ENCODE measurements at places on chromosomes 3 and 15.

GRCh38 chr15:40069178-40070165 lies 30.5 kb upstream of the SRP14 start:
- DNase-seq: no peak

- DNase-seq: no peak
These were observed 7.3 kb downstream of the ESYT3 start for GRCh38 chr3:138441742-138442141.

DNA sequence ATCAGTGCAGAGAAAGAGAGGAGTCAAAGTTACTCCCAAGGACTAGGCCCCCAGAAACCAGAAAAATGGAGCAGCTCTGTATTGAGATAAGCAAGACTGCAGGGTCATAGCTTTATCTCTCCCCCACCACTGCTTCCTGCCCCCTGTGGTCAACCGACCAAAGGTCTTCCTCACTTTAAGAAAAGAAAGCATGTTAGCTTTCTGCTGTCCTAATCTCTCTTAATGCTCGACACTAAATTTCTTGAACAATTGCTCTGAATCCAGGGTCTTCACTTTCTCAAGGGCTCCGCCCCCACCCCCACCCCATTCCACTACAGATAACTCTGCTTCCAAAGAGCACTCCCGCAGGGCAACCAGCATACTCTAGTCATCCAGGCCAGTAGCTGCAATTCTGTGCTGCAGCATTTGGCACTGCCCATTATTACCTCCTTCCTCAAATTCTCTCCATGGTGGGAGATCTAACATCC lies 31.9 kb downstream of the TNIK start:
- no peak for DNase-seq

DNA sequence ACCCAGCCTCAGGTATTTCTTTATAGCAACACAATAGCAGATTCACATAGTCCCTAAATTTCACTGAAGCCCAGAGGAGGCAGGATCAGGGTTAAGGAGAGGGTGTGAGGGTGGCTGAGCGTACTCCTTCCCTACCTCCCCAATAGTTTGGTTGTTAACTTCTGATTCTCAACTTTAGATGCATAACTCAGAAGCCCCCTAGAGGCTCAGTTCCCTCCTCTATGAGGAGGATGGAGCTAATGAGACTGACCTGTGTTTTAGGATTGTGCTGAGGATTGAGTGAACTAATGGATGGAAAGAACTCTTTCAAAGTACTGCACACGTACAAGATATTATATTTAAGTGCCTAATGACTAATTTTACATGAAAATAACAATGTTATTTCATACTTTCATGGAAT lies 249.3 kb upstream of the SOX14 start:
- DNase-seq: no peak

GRCh38 chr15:92332125-92332899 lies 61.4 kb upstream of the ST8SIA2 start:
- DNase-seq: no peak

GRCh38 chr15:70514251-70514650 lies 249.1 kb downstream of the UACA start:
- no peak for DNase-seq

DNA sequence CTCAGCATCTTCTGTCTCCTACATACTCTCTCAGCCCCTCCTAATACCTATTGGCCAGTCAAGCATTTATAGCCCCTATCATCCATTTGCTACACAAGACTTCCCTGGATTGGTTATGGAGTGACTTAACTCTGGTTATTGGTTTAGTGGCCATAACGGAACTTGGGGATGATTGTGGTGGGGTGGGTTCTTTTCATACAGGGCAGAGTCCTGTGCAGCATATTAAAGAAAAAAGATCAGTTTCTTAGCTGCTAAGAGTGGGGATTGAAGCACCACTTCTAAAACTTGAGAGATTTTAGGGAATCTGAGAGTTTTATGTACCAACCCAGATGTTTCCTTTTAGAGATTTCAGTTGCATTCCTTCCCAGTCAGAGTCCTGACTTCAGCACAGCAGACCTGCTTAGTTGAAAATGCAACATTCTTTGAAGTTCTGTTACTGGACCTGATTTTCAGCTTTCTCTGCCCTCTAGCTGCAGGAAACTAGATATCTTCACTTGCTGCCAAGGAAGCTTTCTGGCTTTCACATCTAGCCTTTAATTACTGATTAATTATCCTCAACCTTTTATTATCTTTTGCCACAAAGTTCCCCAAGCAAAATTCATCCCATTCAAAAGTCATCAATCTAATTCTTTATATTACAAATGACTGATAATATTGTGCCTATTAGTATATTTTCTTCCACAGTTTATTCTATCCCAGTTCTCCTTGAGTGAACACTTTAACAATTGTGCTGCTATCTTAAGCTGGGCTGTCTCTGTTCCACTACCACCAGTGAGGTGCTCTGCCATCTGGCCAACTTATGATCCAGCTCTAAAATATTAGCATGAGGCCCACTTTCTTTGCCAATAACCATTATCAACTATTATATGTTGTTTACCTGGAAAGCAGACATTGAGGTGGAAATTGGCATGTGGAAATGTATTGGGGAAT lies 906.0 kb upstream of the ALCAM start:
- no peak for DNase-seq

DNA sequence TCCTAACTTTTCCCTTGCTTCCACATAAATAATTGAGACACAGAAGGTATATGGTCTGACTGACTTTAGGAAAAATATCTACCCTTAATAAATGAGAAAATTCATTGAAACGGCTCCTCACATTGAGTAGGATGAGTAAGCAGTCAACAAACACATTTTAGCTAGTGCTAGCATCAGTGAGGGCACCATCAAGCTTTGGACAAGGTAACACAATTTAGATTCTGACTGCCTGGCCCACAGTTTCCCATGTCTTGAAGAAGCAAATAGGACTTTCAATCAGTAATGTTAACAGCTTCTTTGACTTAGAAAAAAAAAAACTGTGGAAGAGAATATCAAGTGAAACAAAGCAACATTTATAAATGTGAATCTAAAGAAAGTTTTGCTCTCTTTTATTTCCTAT lies 70.1 kb upstream of the MBNL1 start:
- DNase-seq: no peak

DNA sequence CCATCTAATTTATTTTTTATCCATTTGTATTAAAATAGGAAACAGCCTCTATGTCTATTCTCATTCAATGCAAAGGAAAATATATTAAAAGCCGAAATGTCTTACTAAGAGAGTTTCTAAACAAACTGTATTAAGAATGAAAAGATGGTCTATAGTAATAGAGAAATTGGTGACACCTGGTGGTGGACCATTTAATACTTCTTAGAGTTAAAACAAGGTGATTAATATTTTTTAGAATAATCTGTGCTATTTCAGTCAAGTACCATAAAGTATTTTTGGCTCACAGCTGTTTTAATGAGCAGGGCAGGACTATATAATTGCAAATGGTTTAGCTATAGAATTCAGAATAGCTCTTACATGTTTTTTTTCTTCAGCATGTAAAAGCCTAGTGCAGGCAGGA lies 55.7 kb downstream of the SYNPR start:
- DNase-seq: no peak

- no peak for DNase-seq
These were observed 35.1 kb upstream of the NANOGP8 start for GRCh38 chr15:35120173-35120572.

- DNase-seq: no peak
These were observed 192.4 kb upstream of the IL12A start for GRCh38 chr3:159796226-159796625.

- no peak for DNase-seq
These were observed 195.9 kb downstream of the TP63 start for GRCh38 chr3:189827108-189827507.

- DNase-seq: no peak
These were observed 5.3 kb downstream of the PLCB2 start for GRCh38 chr15:40302288-40302886.

DNA sequence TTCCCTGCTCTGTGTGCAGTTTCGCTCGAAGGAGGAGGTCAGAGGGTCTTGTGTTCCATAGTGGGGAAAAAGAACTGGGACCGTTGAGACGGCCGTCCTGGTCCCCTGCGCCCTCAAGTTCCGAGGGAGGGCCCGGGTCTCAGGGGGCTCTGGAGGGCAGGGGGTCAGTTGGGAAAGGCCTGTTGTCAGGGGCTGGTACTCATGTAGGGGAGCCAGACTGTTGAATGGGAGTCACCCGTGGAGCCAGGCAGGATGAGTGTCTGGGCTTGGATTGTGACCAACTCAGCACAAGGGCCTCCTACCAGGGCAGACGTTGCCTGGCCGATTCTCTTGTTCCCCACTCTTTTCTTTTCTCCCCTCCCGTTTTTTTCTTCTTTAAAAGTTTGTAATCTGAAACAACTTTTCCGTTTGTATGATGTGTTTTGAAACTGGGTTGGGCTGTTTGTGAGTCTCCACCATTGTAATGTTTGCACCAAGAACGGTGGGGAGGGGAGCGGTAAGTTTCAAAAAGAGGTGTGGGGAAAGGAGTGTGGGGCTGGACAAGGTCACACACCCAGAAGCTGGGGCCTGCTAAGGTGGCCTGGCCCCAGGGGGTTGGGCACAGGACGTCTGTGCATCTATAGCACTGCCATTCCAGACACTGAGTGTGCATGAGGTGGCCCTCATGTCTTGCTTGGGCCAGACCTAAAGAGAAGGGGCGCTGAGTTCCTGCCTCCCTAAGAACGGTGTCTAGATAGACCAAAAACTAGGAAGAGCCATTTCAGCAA lies 1.1 kb downstream of the CMTM7 start:
- DNase-seq: no peak

- no peak for DNase-seq
These were observed 35.5 kb upstream of the TIMP4 start for GRCh38 chr3:12194209-12194608.

DNA sequence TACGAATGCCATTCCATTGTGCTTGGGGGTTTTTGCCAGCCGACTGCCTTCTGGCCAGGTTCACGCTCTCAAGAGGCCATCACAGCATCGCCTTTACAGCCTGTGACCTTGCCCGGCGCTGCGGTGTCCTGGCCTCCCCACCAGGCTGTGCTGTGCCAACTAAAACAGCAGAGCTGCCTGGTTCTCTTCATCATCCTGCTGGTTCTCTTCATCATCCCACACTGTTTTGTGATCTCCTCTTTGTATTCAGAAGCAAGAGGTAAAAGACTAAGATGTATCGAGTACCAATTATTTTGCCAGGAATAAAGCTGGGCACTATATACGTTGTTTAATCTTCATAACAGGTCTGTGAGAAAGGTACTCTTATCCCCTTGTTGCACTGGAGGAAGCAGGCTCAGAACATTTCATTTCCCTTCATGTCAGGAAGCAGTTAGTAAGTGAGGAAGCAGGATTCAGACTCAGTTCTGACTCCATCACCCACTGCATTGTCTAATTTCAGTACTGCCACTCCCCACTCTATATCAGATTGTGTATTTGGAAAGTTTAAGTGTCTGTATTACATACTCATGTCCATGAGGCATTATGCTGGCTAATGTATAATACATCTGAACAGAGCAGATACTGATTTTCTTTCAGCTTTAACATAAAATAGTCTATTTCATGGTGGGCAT lies 92.7 kb downstream of the LRRC28 start:
- no peak for DNase-seq

- DNase-seq: no peak
These were observed 229.0 kb downstream of the PTPRG start for GRCh38 chr3:61790411-61790810.

GRCh38 chr3:72440491-72440890 lies 407.8 kb downstream of the SHQ1 start:
- DNase-seq: no peak

Measured in activated naive CD4-positive, alpha-beta T cell (primary cell).